Stimulated activated CD4-positive, alpha-beta T cell treated with anti-CD3 and anti-CD28 coated beads, Interleukin-4, amount 100 ng/mL, for 4 hours (primary cell): ENCODE measurements at places on chromosomes 6 and 20.

GRCh38 chr6:38239719-38240451 lies 399.8 kb downstream of the BTBD9 start:
- DNase-seq: no peak

DNA sequence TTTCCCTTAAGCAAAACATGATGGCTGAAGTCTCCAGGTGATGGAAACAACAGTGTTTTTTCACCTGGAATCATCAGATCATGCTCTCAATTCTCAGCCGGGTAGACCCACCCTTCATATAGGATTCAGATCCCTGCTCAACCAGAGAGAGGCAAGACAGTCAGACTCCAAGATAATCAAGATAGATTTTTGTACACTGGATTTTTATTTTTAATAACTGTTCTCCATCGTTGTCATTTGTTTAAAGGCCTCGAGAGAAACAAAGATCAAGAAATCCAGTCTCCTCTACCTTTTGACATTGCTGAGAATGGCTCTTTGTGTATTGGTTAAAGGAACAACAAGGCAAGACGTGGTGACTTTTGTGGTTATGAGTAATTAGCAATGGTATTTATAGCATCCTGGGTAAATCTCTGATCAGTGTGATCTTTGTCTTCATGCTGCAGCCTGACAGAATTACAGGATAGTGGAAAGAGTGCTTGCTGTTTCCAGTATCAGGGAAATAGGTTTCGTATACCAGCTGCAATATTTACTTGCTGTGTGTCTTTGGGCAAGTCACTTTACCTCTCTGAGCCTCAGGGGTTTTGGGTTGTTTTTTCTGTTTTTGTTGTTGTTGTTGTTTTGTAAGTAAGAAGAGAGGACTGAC lies 29.9 kb downstream of the ID4 start:
- DNase-seq: no peak

GRCh38 chr6:52620055-52620905 lies 43.4 kb upstream of the TRAM2 start:
- no peak for DNase-seq

GRCh38 chr6:148893481-148893880 lies 146.7 kb downstream of the UST start:
- DNase-seq: no peak

- DNase-seq: no peak
Measured at GRCh38 chr20:4836935-4837334, 115.2 kb downstream of the PRND start.

GRCh38 chr6:109579361-109579760 lies 96.3 kb upstream of the ZBTB24 start:
- DNase-seq: no peak
